ENCODE measurements at places on chromosomes 13 and 19.

DNA sequence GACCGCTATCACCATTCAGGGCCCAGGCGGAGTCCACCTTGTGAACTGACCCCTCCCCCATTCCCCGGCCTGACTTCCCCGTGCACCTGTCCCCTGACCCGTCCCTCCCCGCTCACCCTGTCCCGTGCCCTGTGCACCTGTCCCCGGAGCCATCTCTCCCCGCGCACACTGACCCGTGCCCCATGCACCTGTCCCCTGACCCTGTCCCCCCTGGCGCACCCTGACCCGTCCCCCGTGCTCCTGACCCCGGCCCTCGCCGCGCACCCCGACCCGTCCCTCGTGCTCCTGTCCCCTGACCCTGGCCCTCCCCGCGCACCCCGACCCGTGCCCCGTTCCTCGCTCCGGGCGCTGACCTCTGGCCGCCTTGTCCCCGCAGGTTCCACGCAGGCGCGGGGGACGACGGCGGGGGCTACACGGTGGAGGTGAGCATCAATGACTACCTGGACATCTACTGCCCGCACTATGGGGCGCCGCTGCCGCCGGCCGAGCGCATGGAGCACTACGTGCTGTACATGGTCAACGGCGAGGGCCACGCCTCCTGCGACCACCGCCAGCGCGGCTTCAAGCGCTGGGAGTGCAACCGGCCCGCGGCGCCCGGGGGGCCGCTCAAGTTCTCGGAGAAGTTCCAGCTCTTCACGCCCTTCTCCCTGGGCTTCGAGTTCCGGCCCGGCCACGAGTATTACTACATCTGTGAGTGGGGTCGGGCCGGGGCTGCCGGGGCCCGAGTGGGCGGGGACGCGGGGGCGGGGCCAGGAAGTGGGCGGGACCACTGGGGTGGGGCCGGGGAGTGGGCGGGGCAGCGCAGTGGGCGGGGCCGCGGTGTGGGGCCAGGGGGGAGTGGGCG lies 9.7 kb downstream of the EFNA2 start:
- DNase-seq: no peak

DNA sequence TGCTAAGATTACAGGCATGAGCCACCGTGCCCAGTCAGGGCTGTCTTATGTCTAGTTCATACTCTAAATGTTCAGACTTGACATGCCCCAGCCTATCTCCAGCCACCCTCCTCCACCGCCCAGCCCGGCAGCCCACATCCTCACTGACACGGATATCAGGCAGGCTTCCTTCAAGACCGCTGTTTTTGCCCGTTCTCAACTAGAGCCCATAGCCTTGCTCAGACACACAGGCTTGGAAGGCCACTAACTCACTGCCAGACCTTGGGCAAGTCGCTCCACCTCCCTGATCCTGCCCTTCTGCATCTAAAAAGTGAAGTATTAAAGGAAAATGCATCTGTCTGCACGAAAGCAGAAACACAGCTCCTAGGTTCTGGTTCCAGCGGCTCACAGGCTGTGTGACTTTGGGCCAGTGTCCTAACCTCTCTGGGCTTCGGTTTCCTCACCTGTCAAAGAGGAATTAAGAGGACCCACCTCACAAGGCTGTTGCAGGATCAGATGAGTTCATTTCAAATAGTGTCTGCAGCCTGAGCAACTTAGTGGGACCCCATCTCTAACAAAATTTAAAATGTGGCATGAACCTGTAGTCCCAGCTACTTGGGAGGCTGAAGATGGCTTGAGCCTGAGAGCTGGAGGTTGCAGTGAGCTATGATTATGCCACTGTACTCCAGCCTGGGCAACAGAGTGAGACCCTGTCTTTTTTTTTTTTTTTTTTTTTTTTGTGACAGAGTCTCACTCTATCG lies 14.5 kb upstream of the CERS4 start:
- no peak for DNase-seq

DNA sequence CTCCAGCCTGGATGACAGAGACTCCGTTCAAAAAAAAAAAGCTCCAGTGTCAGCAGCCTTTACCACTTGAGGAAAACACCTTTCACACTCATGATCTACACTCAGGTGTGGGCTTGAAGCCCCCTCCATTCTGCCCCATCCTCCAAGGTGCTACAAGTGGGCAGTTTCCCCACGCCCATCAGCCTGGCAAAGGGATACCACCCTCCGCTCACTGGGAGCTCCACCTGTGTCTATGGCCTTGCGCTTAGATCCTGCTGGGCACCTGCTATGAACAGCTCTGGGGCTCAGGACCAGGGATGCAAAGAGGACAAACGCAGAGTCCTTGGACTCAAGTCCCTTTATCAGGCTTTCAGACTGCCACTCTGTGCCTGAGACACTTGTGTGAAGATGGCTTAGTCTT lies 127.8 kb downstream of the CRYL1 start:
- no peak for DNase-seq

- DNase-seq: no peak
Observed at GRCh38 chr13:41409611-41410010, 47.7 kb upstream of the RGCC start.

DNA sequence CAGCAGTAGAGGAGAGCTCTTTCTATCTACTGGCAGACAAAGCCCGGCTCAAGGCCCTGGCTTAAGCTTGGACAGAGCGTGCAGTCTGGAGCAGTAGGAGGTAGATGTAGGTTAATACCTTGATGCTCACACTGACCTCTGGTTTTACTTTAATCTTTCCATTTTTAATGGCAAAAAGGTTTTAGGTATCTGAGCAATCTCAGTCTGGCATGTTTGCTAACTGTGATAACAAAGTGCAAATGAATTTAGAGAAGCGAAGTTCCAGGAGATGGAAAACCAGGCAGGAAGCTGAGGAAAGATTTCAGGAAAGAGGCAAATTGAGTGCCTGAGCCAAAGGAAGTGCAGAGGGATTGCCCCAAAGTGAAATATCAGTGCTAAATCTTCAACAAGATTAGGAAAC lies 356.6 kb downstream of the FOXO1 start:
- no peak for DNase-seq

GRCh38 chr13:97001636-97002035 lies 7.4 kb upstream of the OXGR1 start:
- no peak for DNase-seq

GRCh38 chr19:38657633-38658222 lies 10.3 kb downstream of the ACTN4 start:
- peak; percentile 60 for DNase-seq

DNA sequence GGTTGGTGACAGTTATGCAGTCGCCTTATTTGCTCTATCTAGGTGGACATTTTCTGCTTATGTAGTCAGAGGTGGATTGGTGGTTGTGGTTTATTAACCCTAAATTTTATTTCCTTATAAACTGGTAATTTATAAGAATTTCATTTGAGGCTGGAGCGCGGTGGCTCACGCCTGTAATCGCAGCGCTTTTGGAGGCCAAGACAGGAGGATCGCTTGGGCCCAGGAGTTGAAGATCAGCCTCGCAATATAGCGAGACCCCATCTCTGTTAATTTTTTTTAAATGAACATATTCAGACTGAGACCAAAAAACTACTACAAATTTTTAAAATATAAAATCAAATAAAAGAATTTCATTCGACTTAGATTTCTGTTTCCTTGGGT lies 810 bp downstream of the ZNF627 start:
- DNase-seq: no peak

- no peak for DNase-seq
Observed at GRCh38 chr19:16342002-16342715, 17.5 kb downstream of the KLF2 start.

- no peak for DNase-seq
Observed at GRCh38 chr19:289651-290371, 1.4 kb downstream of the PLPP2 start.

DNA sequence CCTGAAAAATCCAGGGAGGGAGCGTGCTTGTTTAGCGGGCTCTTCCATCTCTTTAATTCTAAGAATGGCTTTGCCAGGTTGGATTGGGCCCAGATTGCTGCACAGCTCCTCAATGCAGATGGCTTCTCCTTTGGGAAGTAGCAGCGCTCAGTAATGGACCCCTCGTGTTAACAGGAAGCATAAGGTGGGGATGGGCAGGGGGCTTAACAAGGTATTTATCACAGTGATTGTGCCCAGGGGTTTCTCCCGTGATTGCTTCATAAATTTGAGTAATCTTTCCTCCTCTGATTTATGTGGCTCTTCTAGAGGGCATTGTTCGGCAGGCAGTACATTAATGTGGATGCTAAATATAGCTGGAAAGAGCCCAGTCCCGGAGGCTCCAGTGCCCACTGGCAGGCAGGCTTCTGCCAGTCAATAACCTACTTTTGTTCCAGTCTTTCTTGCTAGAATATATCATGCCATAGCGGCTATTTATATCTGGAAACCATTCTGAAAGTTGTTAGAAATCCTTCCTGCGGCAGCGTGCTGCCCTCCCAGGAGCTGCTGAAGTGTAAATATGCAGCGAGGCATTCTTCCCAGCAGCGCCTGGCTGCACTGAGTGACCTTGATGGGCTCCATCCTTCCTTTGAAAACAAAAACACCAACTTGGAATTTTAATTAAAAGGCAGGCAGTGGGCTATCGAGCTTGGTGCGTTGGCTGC lies 65.0 kb downstream of the FGF9 start:
- DNase-seq: peak; percentile 83

DNA sequence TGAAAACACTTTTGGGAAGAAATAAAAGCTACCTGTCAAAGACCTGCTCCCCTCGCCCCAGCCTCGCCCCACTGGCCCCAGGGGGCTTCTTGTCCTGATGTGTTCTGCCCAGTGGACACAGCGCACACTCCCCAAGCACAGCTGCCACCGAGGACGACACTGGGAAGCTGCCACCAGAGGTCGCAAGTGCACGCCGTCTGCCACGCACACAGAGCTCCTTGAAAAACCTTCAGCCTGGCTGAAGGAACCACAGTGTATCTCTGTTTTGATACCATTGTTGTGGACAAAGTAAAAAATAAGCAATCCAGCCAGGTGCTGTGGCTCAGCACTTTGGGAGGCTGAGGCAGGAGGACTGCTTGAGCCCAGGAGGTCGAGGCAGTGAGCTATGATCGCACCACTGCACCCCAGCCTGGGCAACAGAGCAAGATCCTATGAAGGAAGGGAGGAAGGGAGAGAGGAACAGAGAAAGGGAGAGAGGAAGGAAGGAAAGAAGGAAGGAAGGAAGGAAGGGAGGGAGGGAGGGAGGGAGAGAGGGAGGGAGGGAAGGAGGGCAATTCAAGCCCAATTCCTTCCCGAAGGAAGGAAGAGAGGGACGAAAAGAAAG lies 57.3 kb downstream of the CEBPG start:
- DNase-seq: peak; percentile 92

GRCh38 chr19:35963514-35963913 lies 27.3 kb downstream of the LRFN3 start:
- DNase-seq: peak; percentile 81

DNA sequence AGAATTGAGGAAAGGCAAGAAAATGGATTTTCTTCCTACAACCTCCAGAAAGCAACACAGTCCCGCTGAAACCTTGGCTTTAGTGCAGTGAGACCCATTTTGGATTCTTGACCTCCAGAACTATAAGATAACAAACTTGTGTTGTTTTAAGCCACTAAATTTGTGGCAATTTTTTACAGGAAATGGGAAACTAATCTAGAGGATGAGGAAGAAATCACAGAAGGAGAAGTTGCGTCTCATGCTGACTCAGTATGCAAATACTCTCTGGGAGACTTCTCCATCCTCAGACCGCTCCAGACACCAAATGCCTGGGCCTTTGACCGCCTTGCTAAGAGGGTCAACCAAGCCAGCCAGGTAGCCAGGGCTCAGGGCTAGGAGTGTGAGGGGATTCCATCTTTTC lies 13.1 kb upstream of the CEACAM16 start:
- no peak for DNase-seq

- peak; percentile 38 for DNase-seq
Observed at GRCh38 chr13:59099182-59099974, 1064.3 kb downstream of the DIAPH3 start.

DNA sequence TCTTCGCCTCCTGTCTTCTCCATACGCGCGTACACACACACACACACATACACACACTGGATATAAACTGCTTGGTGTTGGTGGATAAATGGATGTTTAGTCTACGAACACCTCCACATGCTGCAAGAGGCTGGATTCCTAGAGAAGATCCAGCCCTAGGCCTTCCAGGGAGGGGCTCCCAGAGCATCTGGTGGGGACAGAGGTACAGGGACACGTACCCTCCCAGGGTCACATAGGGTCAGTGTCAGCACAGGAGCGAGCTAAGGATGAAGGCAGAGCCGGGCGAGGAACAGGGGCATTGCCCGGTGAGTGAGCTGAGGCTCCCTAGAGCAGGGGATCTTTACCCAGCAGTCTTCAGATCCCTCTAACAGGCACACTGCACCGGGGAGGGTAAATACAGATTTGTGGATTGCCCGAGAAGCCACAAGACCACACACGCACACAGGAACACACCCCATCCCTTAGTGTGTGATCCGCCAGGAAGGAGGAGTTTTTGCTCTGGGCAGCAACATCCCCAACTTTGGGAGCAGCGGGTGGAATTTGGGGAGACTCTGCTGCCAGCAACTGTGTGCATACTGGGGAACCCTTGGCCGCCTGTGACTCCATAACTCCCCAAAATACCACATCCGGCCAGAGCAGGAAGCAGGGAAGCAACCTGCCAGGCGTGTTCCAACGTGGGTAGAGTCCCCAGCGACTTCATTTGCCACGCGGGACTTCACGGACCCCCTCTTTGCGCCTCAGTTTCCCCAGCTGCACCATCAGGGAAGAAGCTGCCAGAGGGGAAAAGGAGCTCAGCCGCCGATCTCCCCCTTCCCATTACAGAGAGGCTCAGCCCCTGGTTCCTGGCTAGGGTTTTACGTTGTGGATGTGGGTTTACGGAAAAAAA lies 5.8 kb upstream of the TLE2 start:
- peak; percentile 73 for DNase-seq

DNA sequence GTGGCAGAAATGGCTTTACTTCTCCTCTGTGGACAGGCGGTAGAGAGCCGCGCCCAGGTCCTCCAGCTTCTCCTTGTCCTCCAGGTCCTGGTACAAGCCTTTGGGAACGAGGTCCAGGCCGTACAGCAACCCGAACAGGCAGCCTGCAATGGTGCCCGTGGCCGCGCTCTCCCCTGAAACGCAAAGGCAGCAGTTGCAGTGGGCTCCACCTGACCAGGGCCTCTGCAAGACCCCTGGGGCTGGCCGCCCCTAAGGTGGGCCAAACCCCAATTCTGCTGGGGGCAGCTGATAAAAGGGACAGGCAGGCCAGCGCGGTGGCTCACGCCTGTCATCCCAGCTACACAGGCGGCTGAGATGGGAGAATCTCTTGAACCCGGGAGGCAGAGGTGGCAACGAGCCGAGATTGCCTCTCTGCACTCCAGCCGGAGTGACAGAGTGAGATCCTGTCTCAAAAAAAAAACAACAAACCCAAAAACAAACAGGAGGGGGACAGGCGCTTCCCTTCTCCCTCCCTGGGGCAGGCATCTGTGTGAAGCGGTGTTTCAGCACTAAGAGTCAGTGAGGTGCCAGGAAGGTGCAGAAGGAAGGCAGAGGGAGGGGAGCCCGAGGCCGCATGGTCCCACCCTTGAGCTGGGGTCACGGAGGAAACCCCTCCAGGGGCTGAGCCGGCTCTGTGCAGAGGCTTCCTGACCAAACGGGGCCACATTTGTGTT lies 30.3 kb downstream of the ADPRHL1 start:
- DNase-seq: no peak

DNA sequence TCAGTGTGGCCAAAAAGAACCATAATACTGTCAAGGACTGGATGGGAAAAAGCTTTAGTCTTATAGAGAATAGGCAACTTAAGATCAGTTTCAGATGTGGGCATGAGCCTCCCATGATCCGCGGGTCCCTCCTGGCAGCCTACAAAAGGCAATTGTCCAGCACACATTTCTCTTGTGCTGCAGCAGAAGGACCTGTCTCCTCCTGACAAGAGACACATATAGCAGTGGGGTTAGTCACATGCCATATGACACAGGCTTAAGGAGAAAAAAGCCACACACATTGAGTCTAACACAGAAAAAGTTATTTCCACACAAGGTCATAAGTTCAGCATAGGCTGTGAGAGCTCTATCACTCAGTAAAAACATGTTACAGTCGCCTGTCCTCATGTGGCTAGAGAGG lies 1378.7 kb upstream of the PRR20A start:
- DNase-seq: no peak

Measured in eye (tissue), 1 donor.